ENCODE measurements at places on chromosomes 5 and 9.

- no peak for DNase-seq
Measured at GRCh38 chr5:77568082-77568481, 70.4 kb downstream of the OTP start.

- DNase-seq, result no peak
Measured at GRCh38 chr5:142324136-142324870, 518 bp downstream of the SPRY4 start.

DNA sequence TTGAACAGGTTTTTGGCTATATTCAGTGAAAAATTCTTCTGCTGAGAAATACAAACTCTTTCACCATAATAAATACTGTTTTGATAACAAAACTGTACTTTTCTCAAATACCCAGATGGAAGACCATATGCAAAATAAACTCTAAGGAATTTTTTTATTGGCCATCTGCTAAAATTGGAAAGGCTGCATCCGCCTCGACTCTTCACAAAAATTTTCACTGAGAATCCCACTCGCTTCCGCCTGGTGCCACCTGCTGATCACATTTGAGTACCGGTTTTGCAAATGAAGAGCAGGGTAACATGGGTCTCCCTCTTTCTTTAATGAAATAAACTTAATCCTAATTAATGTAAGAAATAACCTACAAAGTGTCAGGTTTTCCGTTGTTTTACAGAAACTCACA is 76.4 kb downstream of the TTLL11 start:
- DNase-seq, result no peak

DNA sequence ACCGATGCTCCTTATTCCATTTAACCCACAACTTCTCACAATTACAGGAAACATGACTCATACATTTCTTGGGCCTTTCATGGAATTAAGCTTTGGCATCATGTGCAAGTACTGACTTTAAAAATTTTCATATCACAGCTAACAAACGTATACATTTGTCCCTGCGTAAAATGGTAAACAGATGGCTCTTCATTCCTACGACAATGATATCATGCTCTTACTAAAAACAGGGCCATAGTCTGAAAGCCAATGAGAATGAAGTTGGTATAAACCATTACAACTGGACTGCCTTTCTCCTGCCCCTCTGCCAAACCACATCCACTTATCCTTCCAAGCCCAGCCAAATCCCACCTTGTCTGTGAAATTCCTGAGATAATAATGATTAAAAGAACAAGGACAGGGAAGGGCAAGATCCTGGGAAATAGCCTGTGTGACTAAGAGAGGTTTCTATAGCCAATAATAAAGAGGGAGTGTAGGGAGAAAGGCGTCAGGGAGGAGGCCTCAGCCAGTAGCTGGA is 44.9 kb upstream of the ZNF366 start:
- DNase-seq, result no peak

- DNase-seq, result no peak
Measured at GRCh38 chr5:128775558-128775957, 189.7 kb upstream of the SLC27A6 start.

- no peak for DNase-seq
Measured at GRCh38 chr9:107307331-107307730, 24.3 kb downstream of the RAD23B start.

DNA sequence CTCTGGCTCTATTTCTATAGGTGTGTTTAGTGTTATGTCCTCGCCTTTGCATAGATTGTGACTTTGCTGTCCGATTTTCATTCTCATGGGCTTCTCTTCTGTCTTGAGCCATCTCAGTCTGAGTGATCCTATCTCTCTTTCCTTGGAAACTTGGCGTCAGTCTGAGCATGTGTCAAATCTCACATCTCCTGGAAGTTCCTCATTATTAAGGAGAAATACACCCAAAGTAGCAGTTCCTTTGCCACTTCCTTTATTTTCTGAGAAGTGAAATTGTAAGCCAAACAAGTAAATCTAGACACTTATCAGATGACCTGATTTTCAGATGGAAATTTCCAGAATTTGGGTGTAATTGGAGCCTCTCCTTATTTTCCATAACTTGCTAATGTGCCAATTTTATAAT is 126.9 kb upstream of the ANKH start:
- no peak for DNase-seq

DNA sequence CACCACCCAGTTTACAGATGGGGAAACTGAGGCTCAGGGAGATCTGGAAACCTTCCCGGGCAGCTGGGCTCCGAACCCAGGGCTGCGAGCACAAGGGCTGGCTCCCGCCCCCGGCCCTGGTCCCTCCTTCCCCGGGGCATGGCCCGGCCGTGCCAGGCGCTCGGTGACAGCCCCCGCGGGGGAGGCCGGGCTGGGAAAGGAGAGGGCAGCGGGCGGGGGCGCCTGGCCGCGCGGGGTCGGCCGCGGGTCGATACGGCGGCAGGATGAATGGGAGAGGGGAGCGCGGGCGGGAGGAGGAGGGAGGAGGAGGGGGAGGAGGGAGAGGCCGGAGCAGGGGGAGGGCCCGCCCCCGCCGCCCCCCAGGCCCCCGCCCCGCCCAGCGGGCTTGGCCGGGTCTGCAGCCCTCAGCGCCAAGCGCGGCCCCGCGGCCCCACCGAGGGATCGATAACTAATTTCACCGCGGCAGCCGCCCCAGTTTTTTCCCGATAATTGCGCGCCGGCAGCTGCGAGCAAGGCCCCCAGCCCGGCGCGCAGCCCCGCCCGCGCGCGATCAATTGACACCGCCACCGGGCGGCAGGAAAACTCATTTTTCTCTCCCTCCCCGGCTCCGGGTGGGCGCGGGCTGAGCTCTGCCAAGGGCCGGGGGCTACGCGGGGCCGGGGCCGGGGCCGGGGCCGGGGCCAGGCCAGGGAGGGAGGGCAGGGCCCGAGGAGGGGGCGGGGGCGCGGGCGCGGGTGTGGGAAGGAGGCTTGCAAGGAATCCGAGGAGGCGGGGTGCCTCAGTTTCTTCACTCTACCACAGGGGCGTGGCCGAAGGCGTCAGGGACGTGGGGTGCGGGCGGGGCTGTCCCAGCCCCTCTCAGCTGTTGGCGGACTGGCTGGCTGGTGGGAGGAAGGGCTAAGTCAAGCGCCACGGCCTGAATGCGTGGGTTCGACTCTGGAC is 52.1 kb downstream of the C9orf50 start:
- peak; percentile 74 for DNase-seq

DNA sequence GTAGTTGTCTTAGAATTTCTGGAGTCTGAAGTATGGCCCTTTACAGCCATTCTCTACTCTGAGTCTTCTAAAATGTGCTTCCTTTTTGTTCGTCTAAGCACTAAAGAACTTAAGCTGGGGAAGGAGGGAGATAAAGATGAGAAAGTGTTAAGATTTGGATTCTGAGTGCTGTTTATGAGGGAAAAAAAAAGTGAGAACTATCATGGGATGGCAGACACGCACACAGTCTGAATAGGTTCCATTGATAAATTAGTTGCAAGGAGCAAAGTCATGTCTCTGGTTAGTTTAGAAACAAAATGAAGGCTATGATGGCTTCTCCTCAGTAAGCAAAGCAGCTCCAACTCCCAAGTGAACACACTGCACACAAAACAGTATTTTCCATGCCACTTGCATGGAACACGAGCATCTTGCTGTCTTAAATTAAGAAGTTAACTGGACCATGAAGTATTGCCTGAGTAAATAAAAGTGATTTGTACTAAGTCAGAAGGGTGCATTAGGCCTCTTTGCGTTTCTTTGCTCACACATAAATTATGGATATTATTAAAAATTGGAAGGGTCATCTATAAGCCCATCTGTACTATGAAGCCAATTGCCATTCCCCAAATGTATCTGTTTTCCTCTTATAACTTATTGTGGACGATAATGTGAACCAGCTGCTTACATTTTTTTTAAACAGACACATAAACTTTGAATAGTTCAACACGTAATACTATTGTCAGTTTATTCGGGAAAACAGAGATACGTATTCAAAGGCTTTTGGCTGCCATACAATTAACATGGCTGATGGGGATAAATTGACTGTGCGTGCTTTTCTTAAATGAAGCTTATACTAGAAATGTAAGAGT is 199.3 kb downstream of the SGCD start:
- no peak for DNase-seq

GRCh38 chr5:154972476-154973080 is 31.7 kb downstream of the MRPL22 start:
- DNase-seq, result no peak

DNA sequence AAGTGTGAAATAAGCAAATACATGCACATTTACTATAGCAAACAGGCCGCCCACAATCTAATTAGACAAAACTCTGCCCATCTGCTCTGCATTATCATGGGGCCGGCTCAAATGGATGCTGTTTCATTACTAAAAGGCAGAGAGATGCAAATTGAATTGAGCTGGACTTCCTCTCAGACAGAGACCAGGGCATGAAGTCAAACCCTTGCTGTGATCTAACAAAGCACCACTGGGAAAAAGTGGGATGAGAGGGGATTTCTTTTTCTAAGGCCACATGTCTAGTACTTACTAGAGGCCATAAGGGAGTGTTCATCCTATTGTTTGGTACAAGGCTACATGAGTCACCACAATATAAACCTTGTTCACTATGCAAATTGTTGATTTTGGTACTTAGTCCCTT is 614.7 kb downstream of the ISL1 start:
- DNase-seq, result no peak
